Gastroesophageal sphincter (tissue), 4 donors: ENCODE measurements at places on chromosomes 3 and 15.

- no peak for ATAC-seq
Observed at GRCh38 chr15:79987569-79987955, 16.6 kb upstream of the BCL2A1 start.

- peak; percentile 73 for ATAC-seq
Observed at GRCh38 chr3:149575961-149576564, 81.8 kb downstream of the WWTR1 start.

DNA sequence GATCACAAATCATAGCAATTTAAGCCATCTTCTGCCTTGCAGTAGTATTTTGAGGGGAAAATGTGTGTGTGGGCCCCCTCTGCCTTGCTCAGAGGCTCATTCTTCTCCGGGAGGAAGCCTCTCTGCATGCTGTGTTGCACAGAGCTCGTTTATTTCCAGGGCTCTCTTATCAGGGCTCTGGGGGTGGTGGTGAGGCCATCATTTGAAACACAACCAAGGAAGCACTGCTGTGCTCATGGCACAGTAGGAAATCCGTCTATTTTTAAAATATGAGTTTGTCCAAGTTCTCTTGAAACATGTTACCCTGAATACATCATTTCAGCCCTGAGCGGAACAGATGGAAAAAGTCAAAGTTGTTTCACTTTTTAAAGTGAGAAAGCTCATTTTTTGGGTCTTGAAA lies 369.0 kb upstream of the CFAP20DC start:
- ATAC-seq: no peak

GRCh38 chr3:116640109-116640508 lies 69.5 kb upstream of the TUSC7 start:
- no peak for ATAC-seq

DNA sequence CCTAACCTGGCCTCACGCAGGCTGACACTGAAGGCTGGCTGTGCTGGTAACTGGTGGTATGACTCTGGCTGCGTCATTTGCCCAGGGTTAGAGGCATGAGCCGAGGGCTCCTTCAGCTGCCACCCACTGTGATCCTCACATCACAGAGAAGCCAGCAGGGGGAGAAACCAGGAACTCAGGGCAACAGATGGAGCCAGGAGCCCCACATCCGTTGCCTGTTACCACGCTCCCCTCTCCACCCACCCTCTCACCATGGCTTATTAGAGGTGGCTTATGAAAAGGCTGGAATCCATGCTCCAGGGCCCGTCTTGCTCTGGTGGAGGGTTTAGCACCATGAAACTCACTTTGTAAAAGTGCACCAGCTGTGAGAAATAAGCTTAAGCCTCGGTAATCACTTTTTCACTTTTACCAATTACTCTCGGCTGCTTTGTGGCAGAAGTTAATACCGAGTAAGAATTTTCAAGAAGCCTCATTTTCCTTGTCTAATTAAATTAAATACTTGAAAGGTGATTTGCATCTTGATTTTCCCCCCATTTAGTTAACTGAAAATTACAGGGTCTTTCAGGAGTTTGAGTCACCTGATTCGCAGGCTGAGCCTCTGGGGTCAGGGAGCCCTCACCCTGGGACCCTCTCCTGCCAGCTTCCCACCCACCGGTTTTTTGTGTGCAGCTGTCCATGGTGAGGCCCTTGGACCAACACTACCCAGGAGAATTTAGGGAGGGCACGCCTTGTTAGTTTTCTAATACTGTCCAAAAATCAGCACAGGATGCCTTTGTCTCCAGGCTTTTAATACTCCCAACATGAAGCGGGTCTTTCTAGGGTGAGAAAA lies 60.9 kb downstream of the ASB7 start:
- ATAC-seq: no peak

DNA sequence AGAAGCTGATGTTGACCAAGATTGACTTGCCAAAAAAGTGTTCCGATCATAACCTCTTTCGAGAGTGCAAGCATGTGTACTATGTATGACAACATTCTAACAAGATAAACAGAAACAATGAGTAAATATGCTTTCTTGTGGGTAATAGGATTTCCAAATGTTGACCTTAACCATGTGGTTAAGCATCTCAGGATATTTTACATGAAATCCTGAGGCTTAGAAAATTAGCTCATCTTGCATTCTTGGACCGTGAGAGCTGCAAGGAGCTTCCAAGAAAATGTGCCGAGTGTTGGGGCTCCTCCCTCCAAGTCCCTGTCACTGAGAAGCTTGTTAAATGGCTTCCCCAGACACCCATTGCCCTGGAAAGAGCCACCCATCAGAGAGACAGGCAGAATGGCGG lies 50.1 kb downstream of the C3orf20 start:
- peak; percentile 81 for ATAC-seq

GRCh38 chr3:110067527-110067926 lies 730.2 kb upstream of the DPPA4 start:
- no peak for ATAC-seq

DNA sequence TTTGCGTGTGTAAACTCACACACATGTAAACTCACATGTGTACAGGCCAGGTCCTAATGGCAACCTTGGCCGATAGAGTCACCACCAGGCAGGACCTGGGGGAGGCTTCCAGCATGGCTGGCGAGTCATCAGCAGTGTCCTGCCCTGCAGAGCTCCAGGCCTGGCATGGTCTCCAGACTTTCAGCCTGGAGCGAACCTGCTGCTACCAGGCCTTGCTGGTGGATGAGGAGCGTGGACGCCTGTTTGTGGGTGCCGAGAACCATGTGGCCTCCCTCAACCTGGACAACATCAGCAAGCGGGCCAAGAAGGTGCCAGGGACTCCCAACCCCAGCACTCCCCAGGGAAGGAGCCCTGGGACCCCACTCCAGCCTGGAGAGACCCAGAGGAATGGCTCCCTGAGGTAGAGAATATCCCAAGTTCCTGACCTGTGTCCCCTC lies 1.0 kb downstream of the SEMA3B start:
- no peak for ATAC-seq

GRCh38 chr3:81045246-81045645 lies 716.2 kb downstream of the GBE1 start:
- no peak for ATAC-seq

GRCh38 chr3:182910936-182911781 lies 69.2 kb downstream of the DCUN1D1 start:
- no peak for ATAC-seq

DNA sequence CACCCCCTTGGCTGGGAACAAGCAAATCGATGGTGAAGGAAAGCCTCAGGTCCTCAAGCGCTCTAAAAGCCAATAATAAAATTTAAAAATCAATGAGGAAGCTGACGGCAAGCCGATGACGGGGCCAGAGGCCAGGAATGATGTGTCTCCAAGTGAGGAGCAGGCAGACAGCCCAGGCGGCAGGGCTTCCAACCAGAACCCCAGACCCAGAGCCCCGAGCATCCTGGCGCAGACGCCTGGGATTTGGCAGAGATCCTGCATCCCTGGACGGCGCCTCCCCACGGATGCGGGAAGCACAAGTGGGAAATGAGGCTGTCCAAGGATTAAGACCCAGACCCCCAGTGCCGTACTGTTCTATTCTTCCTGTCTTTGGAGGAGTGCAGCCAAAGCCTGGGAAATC lies 123.0 kb upstream of the PROK2 start:
- no peak for ATAC-seq

DNA sequence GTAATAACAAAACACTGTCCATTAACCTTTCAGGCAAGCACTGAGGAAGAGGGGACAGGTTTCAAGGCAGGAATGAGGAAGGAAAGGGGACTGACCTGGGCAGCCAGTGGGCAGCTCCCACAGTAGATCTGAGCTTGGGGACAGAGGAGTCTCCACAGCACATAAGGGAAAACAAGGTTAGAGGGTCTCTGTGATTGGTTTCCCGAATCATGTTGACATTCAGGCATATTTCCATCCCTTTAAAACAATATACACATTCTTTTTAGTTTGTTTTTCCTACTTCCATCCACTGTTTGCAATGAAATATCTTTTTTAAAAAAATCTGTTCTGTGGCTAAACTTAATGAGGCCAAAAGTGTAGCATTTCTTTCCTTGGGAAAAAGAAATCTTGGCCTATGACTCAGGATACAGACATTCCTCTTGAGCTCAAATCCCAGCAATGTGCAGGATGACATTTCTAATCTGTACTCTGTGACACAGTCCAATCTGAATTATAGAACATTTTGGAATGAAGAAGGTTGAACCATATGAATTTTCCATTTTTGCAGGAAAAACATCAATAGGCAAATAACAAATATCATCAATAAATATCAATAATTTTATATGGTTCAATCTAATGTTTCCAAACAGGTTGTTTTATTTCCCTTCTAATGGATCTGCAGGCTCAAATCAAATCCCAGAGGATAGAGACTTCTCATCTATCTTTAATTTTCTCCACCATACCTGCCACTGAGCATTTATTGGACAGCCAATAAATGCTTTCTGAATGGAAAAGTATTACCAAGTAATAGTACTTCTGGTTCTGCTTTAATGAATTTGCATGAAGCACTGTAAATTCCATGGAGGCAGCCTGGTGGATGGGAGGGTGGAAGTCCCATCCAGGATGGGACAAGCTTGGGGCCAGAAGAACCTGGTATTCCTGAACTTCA lies 54.1 kb downstream of the ITGB5 start:
- ATAC-seq: no peak

- ATAC-seq: no peak
Observed at GRCh38 chr15:35738370-35738769, 192.4 kb upstream of the DPH6 start.

- ATAC-seq: no peak
Observed at GRCh38 chr3:70829092-70829491, 516.7 kb upstream of the MDFIC2 start.

DNA sequence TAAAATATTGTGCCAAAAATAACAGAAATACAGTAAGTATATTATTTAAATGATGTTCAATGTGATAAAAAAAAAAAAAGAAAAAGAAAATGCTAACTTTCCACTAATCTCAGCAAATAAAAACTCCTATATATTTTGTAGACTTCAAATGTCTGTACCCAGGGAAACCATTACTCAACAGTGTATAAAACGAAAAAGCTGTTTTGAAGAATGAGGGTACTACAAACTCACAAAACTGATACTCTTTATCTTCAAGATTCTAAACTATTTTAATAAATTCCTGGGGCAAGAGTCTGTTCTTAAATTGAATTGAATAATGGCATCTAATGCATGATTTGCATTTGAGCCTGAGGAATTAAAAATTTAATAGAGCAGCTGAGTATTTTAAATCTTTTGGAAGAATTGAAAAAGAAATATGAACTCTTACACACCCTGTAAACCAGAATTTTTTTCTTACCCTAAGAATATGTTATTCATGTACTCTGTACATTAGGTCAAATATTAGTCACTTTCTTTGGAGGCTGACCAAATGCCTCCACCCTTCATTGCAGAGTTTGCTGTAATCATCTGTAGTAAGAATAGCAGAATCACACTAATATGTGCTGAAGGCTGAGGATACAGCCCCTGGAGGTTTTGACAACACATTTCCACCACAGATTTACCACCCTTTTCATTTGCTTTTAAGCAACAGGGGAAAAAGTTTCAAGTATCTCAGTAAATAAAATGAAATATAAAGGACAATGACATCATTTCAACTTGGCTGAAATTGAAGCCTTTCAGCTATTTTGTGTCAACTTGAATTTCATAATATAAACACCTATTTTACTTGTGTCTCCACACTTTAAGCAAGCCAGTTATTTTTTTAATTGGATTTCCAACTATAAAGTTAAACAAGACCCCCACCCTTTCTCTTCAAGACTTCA lies 79.7 kb downstream of the FBN1 start:
- ATAC-seq: peak; percentile 74

DNA sequence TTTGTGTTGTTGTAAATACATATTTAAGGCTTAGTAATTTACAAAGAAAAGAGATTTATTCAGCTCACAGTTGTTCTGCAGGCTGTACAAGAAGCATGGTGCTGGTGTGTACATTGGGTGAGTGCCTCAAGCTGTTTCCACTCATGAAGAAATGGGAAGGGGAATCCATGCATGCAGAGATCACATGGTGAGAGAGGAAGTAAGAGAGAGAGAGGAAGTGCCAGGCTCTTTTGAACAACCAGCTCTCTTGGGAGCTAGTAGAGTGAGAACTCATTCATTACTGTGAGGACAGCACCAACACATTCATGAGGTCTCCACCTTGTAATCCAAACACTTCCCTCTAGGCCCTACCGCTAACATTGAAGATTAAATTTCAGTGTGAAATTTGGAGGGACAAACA lies 909.2 kb downstream of the NSUN3 start:
- no peak for ATAC-seq

- ATAC-seq: no peak
Observed at GRCh38 chr15:67035886-67036285, 29.5 kb upstream of the SMAD3 start.

DNA sequence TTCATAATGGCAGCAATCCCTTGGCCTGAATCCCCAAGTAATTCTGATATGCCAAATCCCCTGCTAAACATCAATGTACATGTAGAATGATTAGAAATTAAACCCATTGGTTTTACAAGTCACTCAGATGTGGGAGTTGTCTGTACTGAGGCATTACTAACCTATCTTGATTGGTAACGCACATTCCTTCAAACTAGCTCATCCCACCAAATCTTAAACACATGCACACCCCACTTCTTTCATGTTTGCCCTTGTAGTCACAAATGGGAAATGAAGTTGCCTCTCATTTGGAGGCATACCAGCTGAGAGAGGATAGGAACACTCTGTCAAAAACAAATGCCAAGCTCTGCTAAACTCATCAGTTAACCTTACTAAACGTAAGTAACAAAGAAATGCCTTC lies 29.1 kb upstream of the MAN2C1 start:
- no peak for ATAC-seq

DNA sequence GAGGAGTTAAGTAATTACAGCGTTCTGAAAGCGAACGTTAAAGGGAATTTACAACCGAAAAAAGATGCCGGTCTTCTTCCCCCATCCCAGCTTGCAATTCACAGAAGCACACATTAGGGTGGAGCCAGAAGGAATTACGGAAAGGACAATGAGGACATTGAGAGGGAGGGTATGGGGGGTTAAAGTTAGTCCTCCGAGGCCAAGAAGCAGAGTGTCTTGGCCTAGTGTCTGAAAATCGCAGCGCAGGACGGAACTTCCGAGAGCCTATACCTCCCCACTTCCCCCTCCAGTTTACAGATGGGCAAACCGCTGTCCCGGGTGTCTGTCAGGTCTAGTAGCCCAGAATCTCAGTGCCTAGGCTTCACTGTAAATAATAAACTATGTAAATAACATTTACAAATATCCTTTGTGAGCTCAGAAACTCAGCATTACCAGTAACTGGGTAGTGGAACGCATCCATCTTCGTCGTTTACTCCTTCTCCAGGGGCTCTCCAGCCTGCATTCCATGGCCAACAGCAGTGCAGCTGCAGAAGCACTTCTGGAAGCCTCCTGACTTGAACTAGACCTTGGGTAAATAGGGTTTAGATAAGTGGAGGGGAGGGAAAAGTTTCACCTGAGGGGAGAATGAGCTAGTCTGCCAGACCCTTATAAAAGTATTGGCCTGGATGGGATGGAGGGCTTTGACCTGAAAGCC lies 922 bp downstream of the ADPRH start:
- ATAC-seq: peak; percentile 40
